ENCODE measurements at places on chromosomes 4 and X. TPM values are rescaled to one million over a fixed set of nuclear protein-coding genes. Genes with fewer than 3 reads are reported as not detected.

DNA sequence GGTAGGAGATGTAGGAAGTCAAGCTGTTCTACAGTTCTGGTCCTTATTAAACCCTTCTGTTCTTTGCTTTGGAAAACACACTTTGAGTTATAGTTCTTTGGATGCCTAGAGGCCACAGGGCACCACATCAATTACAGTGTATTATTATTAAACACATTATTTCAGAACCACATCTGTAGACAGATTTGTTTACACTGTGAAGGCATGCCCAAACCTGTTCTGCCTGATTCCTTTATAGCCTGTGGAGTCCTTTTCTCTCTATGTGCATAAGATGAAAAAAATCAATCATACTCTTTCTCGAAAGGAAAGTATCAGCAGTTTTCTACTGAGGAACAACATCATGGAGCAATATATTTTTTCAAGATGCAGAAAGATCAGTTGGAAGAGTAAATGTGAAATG, 371.3 kb upstream of the INTU start:
- H3K27ac ChIP-seq, result no peak overlapping the region
- no peaks in the 10 kb centered on the region for H3K27me3 ChIP-seq
- no peak overlapping the region for H3K4me3 ChIP-seq
- peaks cover 1% of the 10 kb centered on the region for H3K36me3 ChIP-seq
- peaks cover 4% of the 10 kb centered on the region for H3K4me1 ChIP-seq
- no peak for DNase-seq

AR gene
- total RNA-seq, result 3.3 TPM

GRCh38 chr4:38979511-38980230, 52.5 kb downstream of the TMEM156 start:
- H3K36me3 ChIP-seq, result no peaks in the 10 kb centered on the region
- H3K4me3 ChIP-seq, result no peak overlapping the region
- no peak overlapping the region for H3K27ac ChIP-seq
- H3K4me1 ChIP-seq, result peaks cover 7% of the 10 kb centered on the region
- DNase-seq, result no peak
- H3K27me3 ChIP-seq, result no peaks in the 10 kb centered on the region

DNA sequence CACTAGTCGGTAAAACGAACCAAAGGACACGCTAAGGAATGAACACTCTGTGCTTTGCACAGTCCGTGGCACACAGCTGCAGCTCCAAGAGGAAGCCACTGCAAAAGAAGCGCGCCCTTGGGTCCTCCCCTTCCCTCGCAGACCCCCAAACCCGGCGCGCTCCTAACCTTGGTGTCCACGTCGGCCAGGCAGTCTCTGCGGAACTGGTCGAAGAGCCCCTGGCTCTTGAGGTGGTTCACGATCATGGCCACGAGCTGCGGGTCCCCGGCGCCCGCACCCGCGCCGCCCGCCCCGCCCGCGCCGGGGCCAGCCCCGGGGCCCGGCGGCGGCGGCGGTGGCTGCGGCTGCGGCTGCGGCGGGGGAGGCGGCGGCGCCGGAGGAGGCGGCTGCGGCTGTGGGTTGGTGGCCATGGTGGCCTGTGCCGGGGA, 333 bp downstream of the BOD1L1 start:
- no peaks in the 10 kb centered on the region for H3K27me3 ChIP-seq
- H3K36me3 ChIP-seq, result no peaks in the 10 kb centered on the region
- peaks cover 30% of the 10 kb centered on the region for H3K4me1 ChIP-seq

DNA sequence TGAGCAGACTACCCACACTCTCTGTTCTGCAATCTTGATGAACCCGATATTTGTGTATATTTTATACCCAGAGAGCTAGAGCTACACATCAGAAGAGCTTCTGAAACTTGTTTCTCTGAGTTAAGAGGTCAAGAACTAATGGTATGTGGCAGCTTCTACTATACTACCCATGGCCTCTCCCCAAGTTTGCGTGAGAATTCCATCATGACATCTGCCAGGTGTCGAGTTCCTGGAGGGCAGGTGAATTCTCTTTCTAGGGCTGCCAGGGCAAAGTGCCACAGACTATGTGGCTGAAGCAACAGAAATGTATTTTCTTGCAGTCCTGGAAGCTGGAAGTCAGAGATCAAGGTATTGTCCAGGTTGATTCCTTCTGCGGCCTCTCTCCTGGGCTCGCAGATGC, 4.4 kb downstream of the SORCS2 start:
- DNase-seq, result no peak
- no peak overlapping the region for H3K4me3 ChIP-seq
- peaks cover 2% of the 10 kb centered on the region for H3K27me3 ChIP-seq
- H3K4me1 ChIP-seq, result peaks cover 63% of the 10 kb centered on the region

GRCh38 chrX:110698696-110699095, 96.9 kb downstream of the CHRDL1 start:
- peaks cover 3% of the 10 kb centered on the region for H3K27me3 ChIP-seq
- DNase-seq, result no peak
- no peaks in the 10 kb centered on the region for H3K4me1 ChIP-seq
- no peak overlapping the region for H3K27ac ChIP-seq
- H3K36me3 ChIP-seq, result no peaks in the 10 kb centered on the region

DNA sequence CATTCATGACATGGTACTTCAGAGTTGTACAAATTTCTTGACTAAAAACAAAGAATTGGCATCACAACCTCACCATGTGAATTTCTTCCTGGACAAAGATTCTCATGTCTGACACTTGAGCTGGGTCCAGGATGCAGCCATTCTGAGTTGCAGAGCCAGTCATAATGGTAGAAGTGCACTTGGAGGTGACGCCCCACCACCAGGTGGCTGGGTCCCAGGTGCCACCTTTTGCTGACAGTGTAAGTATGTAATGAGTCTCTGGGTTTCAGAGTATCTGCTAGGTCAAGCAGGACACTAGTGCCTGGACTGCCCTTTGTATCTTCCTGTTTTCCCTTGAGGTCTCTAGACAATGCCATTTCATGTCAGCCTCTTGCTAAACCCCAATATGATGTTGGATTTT, 36.6 kb upstream of the WDR1 start:
- DNase-seq, result no peak
- peaks cover 4% of the 10 kb centered on the region for H3K4me1 ChIP-seq
- peaks cover 68% of the 10 kb centered on the region for H3K27me3 ChIP-seq
- H3K4me3 ChIP-seq, result no peak overlapping the region
- H3K27ac ChIP-seq, result no peak overlapping the region
- no peaks in the 10 kb centered on the region for H3K36me3 ChIP-seq

Data from chondrocyte (in vitro differentiated cells).